ENCODE measurements at places on chromosomes 11 and 22.

- no peak for DNase-seq
These were observed 422.1 kb upstream of the FAT3 start for GRCh38 chr11:91802475-91802874.

- DNase-seq, result no peak
These were observed 69.5 kb downstream of the SLC1A2 start for GRCh38 chr11:35349897-35350296.

GRCh38 chr11:61116426-61117167 lies 14.3 kb downstream of the CD5 start:
- no peak for DNase-seq

DNA sequence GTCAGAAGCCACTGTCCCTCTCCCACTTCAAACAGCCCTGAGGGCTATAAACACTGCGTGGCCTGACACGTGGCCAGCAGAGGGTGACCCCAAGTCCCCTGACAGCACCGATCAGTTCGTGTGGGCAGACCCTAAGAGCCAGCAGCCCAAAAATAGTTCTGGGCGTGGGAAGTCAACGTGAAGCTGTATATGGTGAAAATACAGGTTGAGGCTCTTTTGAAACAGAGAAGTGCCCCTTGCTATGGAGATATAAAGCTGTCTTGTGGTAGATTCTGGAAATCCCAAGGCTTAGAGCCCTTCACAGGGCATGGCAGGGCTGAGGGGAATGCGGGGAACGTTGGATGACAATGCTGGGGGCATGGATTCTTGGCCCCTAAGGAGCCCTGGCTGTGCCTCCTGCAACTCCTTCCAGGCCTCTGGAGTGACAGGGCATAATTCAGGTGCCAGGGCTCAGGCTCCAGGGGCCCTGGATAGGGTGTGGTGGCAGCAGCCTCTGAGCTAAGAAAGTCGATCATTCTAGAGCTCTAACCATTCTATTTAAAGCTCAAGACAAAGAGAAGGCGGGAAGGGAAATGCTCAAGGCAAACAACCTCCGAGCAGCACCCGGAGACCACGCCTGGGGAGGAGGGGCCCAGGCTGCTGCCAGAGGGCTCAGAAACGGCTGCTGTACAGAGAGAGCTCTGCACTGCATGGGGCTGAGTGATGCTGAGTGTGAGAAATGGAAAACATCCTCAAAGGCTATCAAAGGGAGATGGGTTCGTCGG lies 60.4 kb upstream of the CD5 start:
- DNase-seq, result peak; percentile 84

DNA sequence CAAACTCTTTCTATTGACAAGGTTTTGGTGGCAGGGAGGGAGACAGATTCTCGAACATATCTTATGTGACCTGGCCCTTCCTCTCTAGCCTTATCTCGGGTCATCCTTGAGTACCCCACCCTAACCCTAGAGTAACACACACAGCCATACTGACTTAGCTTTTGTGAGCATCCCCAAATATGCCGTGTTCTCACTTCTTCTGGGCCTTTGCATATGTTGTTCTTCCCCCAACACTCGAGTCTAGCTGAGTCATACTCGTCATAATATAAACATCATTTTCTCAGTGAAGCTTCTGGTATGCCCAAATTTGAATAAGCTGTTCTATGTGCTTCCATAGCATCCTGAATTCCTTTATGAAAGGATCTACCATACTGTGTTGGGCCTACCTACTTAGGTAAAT lies 8.0 kb downstream of the TTC17 start:
- DNase-seq, result no peak

GRCh38 chr11:132464939-132465338 lies 1067.4 kb downstream of the OPCML start:
- no peak for DNase-seq

DNA sequence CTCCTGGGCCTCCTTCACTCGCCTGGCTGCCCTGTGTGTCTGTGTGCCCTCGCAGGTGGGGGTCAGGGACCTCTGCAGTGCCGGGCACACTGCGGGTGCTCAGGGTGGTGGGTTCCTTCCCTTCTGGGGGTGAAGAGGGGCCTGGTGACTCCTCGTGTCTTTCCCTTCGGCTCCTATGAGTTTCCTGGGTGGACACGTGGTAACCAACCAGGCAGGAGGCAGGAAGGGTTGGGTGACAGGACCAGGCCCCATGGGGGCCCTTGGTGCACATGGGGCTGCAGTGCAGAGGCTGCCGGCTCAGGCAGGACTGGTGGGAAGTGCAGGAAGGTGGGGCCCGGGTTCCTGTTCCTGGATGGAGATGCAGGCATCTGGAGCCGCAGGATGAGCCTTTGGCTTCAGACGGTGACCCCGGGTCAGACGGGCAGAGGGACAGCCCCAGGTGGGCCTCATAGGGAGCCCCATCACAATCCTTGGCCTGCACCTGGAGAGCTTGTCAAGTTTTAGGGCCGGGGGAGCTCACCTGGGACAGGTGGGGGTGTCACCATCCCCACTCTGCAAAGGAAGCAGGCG lies 9.6 kb downstream of the FRMD8 start:
- DNase-seq, result no peak

GRCh38 chr22:36445158-36445668 lies 36.2 kb downstream of the TXN2 start:
- DNase-seq, result no peak

- DNase-seq, result no peak
These were observed 16.3 kb downstream of the LGR4 start for GRCh38 chr11:27456140-27456794.

DNA sequence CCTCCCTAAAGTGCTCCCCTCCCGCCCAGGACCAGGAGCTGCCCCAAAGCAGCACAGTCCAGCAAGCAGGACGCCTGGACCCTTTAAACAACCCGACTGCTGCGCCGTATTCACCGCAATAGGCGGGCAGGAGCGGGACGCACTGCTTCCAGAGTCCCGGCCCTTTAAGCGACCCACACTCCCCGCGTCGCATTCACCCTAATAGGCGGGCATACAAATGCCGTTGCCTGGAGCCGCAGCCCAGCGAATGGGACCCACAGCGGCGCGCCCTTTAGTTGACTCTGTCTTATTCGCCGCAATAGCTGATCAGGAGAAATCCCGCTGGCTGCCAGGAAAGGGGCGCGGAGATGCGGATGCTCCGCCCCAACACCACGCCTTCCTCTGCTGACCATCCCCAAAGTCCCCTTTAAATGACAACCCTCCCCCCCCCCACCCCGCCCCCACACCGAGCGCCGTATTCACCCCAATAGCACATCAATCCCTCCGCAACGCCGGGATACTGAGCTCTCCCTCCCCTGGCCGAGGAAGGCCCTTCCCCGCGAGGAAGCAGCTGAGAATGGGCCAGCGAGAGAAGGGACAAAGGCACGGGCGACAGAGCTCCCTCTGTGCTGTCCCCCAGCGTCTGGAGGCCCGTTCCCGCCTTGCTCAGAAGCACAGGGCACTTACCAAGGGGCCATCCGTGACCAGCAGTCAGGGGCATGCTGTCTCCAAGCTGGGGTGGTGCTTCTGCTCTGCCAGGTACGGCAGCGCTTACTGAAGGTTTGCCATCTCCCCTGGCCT lies 4.7 kb downstream of the OSBPL5 start:
- peak; percentile 99 for DNase-seq

GRCh38 chr11:119480380-119481020 lies 57.5 kb upstream of the THY1 start:
- no peak for DNase-seq

GRCh38 chr11:13352711-13353110 lies 75.1 kb downstream of the BMAL1 start:
- no peak for DNase-seq

GRCh38 chr11:104332110-104332509 lies 168.2 kb upstream of the PDGFD start:
- DNase-seq, result no peak

DNA sequence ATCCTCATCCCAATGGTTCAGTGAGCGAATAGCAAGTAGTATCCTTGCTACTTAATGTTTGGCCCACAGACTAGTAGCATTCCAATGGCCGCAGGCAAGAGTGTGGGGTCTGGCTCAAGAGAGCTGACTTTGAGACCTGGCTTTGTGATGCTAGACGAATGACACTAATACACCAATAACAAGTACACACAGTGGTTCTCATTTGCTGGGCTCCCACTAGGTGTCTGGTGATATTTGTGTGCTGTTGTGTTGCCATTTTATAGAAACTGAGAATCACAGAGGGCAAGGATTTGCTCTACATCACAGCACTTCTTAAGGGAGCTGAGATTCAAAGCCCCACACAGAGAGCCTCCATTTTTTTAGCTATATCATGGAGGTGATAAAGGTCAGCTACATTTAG lies 351.2 kb downstream of the TENM4 start:
- DNase-seq, result no peak

- no peak for DNase-seq
These were observed 33.8 kb upstream of the OLFML1 start for GRCh38 chr11:7451520-7451919.

DNA sequence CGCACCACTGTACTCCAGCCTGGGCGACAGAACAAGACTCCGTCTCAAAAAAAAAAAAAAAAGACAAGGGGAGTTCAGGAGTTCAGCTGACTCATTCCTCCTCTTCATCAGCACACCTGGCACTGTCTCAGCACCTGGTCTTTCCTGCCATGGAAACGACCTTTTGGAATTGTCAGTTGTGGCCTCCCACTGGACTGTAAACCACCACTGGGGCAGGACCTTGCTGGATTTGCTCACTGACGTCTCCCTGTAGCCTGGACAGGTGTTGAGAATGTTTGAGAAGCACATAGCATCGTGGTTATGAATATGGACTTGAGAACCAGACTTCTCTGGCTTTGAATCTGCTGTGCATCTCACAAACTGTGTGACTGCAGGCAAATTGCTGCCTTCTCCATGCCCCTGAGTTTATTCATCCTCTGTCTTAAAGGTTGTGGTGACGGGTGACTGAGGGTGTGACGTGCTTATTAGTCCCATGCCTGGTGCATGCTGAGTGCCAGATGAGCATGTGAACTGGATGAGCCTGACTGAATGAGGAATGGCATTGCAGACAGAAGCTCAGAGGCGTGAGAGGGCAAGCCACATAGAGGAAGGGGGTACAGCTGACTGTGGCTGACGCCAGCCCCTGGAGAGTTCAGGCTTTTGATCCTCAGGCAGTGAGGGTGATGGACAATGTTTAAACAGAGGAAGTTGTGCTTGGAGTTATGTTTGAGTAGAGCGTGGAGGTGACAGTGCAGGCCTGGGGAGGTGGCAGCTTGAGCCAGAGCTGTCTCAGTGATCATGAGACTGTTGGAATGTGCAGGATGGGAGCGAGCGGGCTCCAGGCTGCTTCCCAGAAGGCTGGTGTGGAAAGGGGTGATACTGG lies 12.7 kb downstream of the TOM1 start:
- DNase-seq, result no peak

DNA sequence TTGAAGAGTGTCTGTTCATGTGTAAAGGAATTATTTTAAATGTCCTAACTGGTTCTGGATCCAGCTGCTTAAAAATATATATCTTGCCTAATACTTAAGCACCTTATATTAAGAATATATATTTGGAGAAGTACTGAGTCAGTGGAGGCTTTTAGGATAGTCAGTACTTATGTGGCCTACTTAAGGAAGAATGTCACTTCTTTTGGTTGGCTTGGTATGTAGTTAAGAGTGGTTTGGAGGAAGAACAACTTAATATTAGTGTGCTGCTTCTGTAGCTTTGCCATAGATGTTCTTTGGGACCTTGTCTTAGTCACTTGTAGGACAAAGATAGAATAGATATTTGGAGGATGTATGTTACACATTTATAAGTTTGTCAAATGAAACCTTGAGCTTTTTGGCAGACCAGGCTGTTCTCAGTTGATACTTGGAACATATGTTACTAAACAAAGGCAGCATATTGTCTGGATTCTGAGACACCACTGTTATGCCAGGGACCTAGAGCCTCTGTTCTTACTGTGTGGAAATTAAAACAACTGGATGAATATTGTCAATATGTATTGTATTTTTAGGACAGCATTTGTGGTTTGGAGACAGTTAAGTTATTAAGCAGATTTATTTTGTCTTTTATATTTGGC lies 4.9 kb downstream of the HIPK3 start:
- DNase-seq, result no peak

DNA sequence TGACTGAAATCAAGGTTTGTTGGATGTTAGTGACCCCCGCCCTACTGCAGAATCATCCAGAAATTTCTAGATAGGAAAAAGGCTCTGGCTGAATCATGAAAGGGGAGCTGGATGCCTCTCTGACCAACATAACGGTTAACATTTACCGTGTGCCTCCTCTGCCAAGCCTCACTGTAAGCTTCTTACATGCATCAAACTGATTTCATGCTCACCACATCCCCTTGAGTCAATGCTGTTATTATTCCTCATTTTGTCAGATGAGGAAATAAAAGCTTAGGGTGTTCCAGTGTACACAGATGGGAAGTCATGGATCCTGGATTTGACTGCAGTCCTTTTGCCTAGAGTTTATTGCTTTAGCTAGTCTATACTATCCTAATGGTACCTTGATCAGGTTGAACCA lies 5.9 kb upstream of the HMOX1 start:
- DNase-seq, result no peak

DNA sequence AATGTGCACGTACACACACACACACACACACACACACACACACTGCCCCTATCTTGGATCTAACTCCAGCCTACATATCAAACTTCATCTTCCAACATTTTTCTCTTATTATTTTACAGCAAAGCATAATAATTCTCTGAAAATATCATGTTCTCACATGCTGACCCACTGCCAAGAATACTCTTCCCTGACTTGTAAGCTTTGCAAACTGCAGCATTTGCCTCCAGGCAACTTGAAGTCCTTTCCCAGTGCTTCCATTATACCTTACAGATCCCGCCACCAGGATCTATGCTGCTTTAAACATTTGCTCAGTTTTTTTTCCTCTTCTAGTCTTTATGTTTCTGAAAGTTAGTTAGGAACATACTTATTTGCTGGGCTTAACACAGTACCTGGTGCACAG lies 483.3 kb upstream of the ARHGAP42 start:
- no peak for DNase-seq

GRCh38 chr11:45399166-45399565 lies 113.0 kb upstream of the SYT13 start:
- DNase-seq, result no peak

DNA sequence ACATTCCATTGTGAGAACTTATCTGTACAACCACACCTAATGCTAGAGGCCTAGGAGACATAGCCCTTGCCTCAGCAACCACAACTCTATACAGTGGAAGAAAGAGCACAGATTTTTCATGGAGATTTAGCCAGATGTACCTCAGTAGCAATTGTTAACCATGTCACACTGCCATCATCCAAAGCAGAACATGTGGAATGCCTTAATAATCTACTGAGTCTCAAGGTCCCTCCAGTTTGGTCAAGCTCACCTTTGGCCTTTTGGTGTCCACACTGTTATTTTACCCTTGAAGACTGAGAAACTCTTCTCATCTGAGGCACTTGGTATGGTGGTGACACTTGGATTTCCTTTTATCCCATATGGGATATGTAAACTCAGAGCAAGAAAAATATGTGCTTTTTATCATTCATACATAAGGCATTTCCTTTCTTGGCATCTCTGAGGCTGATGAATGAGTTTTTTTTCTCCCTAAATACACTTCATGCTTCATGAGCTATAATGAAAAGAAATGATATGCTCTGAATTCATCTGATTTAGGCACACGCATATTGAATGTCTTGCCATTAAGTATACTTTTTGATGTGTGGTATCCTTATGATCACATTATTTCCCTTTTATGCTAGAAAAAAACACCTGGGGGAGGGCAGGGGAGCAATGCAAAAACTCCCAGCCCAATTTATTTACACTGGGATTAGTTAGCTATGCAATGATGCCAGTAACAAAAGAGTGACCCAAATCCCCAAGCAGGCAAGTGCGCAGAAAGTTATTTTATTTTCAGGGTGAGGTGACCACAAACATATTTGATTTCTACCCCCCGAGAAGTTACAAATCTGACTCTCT lies 63.3 kb upstream of the ME3 start:
- peak; percentile 78 for DNase-seq
